Left lung (tissue), 14 donors: ENCODE measurements at places on chromosomes 4 and X.

DNA sequence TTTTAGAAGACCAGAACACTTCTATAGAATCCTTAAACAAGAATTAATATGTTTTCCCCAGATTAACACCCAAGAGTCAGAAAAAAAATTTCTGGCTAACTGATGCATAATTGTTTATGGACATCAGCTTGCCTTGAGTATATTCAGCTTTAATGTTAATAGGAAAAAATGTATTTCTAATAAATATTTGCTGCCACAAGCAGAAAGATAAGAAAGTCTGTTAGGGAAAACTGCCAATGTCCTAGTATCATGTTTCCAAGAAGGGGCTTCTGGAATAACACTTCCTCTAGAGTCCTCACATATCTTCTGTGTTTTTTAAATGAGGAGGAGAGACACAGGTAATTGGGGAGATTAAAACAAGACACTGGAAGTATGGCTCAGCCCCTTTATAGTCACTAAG, 202.1 kb upstream of the TET2 start:
- DNase-seq, result no peak

DNA sequence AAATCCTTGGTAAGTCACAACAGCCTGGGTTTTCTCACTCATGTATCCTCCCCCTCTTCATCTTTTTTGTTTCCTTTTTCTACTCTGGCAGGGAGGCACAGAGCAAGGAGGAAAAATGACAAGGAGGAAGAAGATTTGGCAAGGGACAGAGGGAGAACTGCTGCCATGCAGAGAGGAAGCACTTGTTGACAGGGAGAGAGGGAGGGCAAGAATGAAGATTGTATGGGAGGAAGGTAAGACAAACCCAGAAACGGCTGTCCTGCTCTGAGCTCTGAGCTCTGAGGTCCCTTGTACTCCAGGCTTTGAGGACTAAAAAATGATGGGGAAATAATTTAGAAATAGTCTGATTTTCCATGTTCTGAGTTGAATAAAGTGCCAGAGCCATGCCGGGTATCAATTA, 123.9 kb downstream of the DCHS2 start:
- no peak for DNase-seq

GRCh38 chr4:92599044-92599443, 295.3 kb downstream of the GRID2 start:
- DNase-seq, result no peak

DNA sequence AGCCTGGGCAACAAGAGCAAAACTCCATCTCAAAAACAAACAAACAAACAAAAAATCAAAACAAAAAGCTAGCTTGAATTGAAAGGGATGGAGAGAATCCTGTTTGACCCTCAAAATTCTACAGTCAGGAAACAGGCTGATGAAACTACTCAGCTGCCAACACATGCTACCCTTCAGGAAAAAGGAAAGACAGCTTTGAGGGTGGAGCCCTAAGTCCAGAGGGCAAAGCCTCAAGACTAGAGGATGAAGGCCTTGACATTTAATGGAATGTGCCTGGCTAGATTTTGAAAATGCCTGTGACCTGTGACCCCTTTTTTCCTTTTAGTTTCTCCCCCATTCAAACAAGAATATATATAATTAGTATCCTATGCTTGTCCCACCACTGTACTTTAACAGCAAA, 27.1 kb downstream of the MORC4 start:
- DNase-seq, result no peak

DNA sequence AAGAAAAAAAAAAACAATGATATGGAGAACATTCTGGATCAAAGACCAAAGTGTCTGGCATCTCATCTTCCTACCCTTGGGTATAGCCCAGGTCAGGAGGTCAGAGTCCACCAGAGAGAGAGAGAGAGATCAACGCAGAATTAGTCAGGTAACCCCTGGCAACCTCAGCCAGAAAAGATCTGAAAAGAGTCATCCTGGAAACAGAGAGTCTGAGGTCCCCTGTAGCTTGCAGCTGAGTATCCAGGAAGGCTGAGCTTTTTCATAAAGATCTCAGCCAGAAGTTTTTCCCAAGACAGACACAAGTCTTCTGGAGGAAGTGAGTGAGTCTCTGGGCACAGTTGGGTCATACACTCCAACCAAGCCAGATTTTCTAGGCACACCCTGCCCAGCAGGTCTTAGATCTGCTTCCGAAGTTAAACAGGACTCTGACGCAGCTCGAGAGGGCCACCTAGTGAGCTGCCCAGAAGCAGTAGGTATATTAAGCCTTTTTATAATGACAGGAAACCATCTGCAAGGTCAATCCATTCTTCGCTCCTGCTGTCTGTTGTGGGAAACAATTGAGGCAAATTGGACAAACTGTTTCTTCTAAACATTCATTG, 35.7 kb downstream of the ACE2 start:
- DNase-seq, result peak; percentile 29

DNA sequence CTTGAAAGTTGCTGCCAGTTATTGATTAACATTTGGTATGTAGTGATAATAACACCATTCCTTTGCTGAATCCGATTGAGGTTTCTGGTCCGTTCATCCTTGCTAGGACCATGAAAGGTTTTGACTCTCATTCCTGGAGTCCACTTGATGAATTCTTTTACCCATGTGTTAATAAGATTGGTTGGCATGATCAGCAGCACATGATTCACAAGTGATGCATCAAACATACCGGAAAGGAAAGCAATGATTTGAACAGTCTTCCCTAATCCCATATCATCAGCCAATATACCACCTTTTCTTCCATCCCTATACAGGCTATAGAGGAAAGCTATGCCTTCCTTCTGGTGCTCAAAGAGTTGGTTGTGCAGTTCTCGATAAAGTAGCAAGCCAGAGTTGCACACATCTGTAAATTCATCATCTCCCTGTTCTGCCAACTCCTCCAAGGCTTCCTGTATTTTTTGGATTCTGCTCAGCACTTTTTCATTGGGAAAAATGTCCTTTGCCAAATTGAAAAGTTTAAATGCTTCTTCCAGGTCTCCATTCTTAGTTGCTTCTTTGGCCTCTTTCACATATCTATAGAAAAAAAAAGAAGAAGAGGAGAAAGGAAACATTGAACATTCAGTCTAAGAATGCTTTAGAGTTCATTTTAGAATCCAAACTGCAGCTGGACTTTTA, 26.7 kb downstream of the PIN4 start:
- DNase-seq, result no peak
